ENCODE measurements at places on chromosomes 4 and X.

DNA sequence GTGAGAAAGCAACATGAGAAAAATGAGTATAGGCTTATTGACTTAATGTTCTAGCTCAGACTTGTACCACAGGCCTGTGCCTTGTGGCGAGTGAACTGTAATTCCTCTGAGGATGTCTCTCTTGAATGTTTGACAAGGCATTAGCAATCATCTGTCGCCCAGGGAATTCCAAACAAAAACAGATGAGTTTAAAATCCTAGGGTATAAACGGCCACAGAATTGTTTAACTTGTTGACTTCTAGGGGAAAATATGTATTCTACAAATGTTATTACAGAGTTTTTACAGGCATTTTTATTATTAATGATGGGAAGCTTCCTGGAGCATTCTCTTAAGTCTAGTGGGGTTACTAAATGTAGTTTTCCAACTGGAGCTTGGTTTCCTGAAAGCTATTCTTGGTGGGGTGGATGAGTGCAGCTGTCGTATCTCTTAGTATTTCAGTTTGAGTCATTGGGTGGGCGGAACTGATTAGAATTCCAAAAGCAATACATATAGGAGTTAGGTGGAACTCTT lies 40.6 kb downstream of the ARHGAP10 start:
- DNase-seq, result no peak

GRCh38 chrX:136626237-136626636 lies 21.7 kb upstream of the CD40LG start:
- no peak for DNase-seq

GRCh38 chr4:173337463-173337862 lies 3.3 kb upstream of the HMGB2 start:
- DNase-seq, result no peak

- no peak for DNase-seq
These were observed 220.5 kb upstream of the RPS6KA3 start for GRCh38 chrX:20487227-20487626.

- DNase-seq, result no peak
These were observed 5.2 kb downstream of the UGDH start for GRCh38 chr4:39522068-39522467.

DNA sequence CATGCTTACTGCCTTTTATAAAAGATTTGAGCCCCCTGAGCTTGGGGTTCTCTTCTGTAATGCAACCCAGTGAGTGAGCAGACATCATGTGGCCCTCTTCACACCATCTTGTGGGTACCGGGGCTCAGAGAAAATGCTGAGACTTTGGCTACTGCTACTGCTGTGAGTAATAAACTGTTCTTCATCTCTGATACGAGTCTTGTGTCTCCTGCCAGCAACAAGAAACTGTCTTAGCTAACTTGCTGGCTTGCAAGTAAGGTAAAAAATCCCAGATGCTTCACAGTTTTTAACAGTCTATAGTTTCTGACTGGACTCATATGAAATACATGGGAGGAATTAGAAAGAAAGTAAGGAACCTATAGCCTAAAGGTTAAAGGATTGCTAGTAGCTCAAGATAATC lies 148.3 kb downstream of the GPC3 start:
- no peak for DNase-seq

GRCh38 chrX:8849458-8849857 lies 48.3 kb upstream of the FAM9A start:
- DNase-seq, result no peak

GRCh38 chr4:22482250-22483127 lies 33.4 kb downstream of the ADGRA3 start:
- DNase-seq, result no peak

- DNase-seq, result no peak
These were observed 366.2 kb upstream of the CLNK start for GRCh38 chr4:11050766-11051165.

- no peak for DNase-seq
These were observed 97.9 kb upstream of the DDIT4L start for GRCh38 chr4:100288161-100288560.

DNA sequence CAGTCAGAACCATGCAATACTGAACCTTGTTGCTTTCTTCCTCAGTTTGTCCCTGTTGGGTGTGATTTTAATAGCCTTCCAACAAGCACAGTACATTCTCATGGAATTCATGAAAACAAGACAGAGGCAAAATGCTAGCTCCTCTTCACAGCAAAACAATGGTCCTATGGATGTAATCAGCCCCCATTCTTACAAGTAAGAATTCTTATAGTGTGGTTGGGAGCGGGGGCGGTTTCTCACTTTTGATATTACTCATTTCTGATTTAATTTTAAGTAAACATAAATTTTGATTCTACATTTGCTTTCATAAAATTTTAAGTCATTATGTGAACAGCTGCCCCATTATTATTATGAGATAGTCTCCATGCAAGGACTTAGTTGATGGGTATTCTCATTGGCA lies 80.8 kb upstream of the TLR2 start:
- DNase-seq, result no peak

DNA sequence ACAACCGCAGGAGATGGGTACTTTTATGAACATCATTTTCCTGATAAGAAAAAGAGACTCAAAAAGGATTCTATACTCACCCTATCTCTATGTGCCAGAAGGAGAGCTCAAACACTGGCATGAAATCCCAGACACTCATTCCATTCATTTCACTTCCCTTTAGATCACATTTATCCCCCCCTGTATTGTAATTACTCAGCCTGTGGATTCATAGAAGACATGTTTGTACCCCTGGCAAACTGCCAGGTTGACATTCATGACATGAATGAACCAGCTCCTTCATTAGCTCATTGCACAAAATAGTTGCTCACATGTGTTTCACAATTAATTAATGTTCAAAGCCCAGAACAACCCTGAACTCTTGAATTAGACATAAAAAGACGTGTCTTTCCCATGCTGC lies 4.9 kb downstream of the SMR3A start:
- DNase-seq, result peak; percentile 53

GRCh38 chr4:98544818-98545414 lies 113.5 kb downstream of the TSPAN5 start:
- DNase-seq, result no peak

DNA sequence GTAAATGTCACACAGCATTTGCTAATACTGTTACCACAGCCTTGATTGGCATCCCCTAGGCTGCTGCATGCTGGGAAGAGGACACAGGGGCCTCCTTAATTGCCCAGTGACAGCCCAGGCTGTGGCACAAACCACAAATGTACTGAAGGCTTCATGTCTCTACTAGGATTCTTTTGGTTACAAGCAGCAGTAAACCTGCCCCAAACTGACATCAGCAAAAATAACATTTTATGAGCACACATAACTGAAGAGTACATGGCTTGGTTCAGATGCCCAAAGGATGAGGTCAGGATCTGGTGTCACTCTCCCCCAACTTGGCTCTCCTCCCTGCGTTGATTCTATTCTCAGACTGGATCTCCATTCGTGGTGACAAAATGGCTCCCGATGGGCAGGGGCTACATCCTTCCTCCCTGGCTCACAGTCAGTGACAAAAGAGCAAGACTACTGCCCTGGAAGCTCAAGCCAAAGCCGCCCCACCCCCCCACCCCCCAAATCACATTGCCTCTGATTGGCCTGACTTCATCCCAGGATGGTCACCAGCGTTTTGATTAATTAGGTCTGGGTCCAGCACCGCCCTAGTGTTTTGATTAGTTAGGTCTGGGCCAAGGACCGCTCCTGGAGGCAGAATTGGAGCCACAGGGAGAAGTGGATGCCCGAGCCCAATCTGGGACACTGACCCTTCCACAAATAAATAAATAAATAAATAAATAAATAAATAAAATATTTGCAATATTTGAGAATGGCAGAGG lies 180.5 kb upstream of the RBPJ start:
- DNase-seq, result no peak

GRCh38 chr4:87120010-87120409 lies 100.4 kb downstream of the KLHL8 start:
- no peak for DNase-seq

Data from NCI-H774 (cell line).